ENCODE measurements at places on chromosomes 2 and 18. TPM values are rescaled to one million over a fixed set of nuclear protein-coding genes. Genes with fewer than 3 reads are reported as not detected.

The TTC27 gene
- total RNA-seq, result 21.6 TPM

The ZNF396 gene
- 3.7 TPM for total RNA-seq

The TMEM17 gene
- 6.7 TPM for total RNA-seq

The OTOF gene
- 2.2 TPM for total RNA-seq

The RTP5 gene
- total RNA-seq, result 0.93 TPM

The GREB1L gene
- total RNA-seq, result 40.6 TPM

DNA sequence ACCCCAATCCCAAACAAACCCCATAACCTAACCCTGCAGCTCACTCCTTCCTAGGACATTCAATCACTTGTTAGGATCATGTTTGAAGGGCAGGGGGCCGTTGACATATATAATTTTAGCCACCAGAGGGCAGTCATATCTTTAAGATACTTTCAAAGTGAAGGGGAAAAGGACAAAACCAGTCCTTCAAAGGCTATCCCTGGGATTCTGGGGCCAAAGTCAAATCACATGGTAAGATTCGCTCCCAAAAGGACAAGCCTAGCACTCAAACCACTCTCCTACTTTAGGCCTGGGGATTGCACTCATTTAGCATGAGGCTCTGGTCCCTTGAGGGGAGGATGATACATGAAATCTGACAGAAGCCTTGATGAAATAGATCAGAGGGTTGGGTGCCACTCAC, 44.6 kb downstream of the HAUS1 start:
- peak; percentile 78 for DNase-seq

DNA sequence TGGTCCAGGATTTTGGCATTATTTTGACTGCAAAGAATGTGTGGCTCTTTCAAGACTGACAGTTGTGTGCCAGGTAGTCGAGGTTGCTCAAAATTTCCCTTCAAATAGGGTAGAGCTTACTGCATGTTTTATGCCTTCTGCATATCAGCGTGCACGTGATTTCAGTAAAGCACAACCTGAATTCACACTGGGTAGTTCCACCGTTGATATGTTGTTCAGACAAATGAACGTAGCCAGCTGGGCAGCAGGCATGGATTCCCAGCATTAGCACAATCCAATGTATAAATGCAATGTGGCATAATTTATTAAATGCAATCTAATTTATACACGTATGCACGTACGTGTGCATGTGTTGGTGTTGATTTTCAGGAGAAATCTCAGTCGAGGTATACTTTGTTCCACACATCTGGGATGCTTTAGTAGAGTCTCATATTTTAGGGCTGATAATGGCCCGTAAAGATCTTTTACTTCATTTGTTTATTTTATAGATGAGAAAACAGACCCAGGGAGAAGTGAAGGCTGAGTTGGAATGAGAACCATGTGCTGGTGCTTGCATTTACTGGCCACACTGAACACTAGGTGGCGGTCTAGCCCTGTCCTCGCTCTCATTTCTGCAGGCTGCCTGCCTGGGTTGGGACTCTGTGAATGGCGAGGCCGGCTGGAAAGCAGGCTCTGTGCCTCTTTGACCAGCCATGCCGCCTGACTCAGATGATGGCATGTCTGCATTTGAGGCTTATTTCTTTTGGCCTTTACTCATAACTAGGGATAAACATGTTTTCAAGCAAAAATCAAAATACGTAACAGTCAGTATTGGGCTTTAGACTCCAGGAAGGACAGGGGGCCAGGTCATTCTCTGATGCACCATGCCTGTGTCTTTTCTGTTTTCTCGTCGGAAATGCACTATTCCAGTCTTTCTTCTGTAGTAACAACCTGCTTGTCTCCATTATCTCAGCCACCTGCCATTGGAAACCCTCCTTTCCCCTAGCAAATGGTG, 120.4 kb downstream of the RNF144A start:
- peak; percentile 81 for DNase-seq

DNA sequence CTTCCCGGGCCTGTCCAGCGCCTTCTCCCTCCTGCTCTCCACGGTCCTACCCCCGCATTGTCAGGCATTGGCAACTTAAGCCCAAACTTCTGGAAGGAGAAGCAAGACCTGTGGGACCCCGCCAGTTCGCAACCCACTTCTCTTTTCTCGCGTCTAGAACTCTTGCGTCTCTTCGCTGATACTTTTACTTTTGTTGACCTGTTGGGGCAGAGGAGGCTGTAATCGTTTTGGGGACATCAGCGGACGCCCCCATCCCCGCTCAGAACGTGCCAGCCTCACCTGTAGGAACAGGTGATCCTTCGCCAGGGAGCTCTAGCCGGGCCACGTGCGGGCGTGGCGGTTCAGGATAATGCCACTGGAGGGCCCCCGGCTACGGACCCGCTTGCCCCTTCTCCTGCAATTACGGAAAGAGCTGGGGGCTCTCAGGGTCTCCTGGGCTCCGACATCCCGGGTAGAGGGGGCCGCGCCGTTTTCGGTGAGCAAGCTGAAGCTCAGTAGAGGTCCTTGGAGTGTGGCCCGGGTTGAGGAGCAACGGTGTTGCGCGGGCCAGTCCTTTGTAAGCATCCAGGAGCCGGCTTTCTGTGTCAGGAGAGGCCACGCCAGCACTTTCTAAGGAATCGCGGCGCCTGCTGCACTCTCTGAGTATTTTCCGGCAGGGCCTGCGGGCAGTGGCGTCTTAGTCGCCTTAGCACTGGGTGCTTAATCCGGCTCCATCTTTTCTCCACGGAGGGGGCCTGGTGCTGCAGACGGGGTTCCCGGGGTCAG, 1.6 kb downstream of the MTCL1 start:
- peak; percentile 70 for DNase-seq

DNA sequence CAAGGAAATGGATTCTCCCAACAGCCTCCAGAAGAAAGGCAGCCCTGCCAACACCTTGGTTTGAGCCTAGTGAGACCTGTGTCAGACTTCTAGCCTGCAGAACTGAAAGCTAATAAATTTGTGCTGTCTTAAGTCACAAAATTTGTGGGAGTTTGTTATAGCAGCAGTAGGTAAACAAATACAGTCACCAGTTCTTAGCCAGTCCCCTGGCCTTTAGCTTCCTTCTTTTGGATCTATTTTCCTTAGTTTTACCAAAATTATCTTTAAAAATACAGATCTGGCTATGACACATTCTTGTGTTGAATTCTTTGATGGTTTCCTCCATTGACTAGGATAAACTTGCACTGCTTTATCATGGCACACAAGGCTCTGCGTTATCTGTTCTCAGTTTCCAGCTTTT, 697.9 kb upstream of the FANCL start:
- no peak for DNase-seq

- no peak for DNase-seq
These were observed 38.0 kb downstream of the PTRHD1 start for GRCh38 chr2:24754985-24755705.

DNA sequence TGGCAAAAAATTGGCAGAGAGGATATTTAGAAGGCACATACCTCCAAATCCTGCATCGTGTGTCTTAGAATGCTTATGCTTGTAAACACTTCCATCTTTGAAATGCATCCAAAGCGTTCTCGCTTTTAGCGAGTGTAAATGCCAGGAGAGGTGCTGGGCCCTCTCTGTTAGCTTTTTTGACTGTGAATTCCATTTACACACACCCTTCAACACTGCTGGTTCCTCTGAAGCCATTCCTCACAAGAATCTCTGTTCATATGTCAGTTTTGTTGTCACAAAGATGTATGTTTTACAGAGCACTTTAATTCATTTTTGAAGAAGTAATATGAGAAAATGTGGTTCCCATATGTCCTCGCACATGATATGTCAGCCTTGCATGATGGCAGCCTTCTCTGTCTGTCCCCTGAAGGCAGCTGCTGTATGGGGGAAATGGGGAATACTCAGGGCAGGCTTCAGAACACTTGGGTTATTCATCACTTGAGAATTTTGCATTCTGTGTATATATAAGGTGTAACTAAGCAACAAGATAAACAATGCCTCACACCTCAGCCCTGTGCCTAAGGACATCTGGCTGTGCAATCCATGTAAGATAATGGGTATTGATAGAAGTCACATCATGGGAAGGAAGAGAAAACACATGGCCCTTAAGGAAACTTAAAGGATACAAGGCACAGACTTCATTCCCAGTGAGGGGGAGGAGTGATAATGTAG, 52.3 kb downstream of the RAB27B start:
- DNase-seq, result no peak

DNA sequence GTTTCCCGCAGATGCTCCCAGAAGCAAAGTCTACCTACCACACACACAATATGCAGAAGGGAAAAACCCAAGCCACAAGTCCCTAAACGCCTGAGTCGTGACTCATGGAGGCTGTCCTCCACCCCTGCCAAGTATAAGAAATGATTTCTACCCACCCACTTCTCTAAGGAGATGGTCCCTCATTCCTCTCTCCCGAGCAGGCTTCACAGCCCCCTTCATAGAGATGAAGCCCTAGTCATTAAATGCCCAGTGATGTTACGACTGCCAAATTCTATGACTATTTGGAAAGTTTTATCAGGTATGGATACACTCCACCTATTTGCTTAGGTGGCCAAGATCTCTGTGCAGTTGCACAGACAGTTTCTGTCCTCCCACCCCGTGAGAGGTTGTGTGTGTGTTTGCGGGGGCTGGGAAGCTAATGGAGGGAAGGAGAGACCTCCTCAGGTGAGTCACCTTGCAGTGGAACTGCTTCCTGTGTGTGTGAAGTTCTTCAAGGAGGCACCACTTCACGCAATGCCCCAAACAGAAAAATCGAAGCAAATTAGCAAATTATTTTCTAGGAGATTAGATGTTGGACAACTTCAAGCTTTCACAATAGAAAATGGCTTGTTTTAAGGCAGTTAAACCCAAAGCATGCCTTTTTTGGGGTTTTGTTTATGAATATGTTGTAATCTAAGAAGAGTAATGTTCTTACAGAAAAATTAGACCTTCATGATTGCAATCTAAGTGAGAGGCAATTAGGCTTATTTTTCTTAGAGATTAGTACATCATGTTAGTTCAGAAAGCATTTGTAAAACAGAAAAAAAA, 175.2 kb downstream of the TGIF1 start:
- no peak for DNase-seq

DNA sequence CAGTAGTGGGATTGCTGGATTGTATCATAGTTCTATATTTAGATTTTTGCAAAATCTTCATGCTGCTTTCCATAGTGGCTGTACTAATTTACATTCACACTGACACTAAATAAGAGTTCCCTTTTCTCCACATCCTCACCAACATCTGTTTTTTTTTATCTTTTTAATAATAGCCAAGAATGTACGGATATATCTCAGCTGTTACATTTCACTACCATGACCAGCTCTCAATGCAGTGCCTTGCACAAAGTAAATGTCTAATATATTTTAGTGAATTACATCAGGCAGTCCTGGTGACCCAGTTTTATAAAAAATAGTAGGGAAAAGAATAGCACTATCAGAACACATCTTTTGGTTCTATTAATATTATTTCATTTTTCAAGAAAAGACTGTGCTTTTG, 161.8 kb downstream of the LNPK start:
- DNase-seq, result no peak

All from testis (tissue), 5 donors.